NCI-H2029 (cell line): ENCODE measurements at places on chromosomes 12 and 14.

GRCh38 chr14:87111126-87111525 lies 881.9 kb downstream of the GALC start:
- no peak for DNase-seq

GRCh38 chr12:109999983-110000505 lies 814 bp downstream of the ANKRD13A start:
- DNase-seq, result no peak

GRCh38 chr14:64835431-64835830 lies 44.3 kb downstream of the SPTB start:
- no peak for DNase-seq

DNA sequence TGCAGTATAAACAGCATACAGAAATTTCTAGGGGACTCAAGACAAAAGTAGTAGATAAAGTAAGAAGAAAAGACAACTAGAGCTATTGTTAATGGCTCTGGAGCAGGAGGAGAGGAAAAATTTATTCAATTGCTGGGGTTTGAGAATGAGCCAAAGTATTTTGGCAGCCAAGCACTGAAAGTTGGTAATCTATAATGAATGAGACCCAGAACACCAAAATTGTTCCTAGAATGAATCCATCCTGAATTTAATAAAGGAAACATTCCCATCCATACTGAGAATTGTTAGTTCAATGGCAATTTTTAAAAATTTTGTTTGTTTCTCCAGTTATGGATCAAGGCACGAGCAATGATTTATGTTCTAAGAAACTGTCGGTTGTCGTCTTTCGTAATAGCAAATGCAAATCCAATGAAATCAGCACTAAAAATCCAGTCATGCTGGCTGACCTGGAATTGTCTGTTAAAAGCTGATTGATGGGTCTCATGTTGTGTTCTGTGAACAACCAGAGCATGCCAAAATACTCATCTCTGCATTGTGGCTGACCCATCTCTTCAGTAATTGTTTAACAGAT lies 170.9 kb upstream of the LMNTD1 start:
- no peak for DNase-seq

DNA sequence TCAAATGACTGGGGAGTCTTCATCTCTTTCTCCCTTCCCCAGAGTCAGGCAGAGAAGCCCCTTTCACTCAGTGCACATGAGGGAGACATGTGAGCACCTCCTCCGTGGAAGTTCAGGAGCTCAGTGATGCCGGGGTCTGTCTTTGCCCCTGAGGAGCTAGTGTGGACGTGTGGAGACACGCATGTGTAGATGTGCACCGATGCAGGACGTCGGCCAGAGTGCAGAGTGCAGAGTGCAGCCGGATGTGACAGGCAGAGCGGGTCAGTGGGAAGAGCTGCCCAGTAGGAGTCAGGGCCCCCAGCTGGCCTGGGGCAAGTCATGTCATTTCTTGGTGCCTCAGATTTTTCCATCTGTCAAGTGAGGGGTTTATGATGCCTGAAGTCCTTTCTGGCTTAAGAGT lies 20.7 kb downstream of the TSPAN9 start:
- DNase-seq, result no peak

GRCh38 chr14:74133833-74134481 lies 49.2 kb downstream of the LIN52 start:
- no peak for DNase-seq

GRCh38 chr14:75249251-75249957 lies 29.2 kb upstream of the FOS start:
- DNase-seq, result peak; percentile 57

- DNase-seq, result no peak
Observed at GRCh38 chr12:22803725-22804124, 178.8 kb downstream of the ETNK1 start.

DNA sequence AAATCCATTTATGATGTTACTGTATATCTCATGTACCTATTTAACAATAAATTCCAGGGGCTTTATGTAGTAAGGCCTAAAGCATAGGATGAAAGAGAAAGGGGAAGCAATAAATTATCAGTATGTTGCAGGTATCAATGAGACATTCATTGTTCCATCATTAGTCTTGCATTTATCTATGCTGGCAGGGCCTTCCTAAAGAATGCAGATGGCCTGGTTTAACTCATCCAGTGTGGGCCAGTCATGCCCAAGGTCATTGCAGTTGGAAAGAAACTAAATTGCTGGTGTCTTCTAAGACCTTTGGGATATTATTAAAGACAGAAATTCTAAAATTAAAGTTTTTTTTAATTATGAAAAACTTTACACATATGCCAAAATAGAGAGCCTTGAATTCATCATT lies 98.3 kb downstream of the AVPR1A start:
- no peak for DNase-seq

GRCh38 chr12:2487278-2487677 lies 307.5 kb upstream of the FKBP4 start:
- no peak for DNase-seq

GRCh38 chr12:2064071-2064507 lies 11.3 kb downstream of the CACNA1C start:
- DNase-seq, result no peak

DNA sequence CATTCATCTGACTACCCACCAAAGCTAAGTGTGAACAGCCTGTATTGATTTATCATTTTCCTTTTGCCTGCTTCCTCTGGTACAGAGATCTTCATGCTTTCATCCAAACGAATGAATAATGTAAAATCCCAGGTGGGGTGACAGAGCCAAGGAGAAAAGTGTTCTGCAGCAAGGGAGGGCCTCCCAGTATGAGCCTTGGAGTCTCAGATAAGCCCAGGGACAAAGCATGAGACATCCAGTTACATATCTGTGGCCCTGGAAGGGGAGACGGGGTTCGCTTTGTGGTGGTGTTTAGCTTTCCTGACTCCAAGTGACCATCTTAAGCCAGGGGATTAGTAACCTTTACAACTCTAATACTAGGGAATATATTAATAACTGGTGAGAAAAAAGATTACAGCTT lies 177.1 kb downstream of the ETV6 start:
- DNase-seq, result no peak

GRCh38 chr12:14188744-14189143 lies 176.7 kb upstream of the ATF7IP start:
- no peak for DNase-seq

GRCh38 chr12:124686370-124687173 lies 119.2 kb upstream of the NCOR2 start:
- no peak for DNase-seq

DNA sequence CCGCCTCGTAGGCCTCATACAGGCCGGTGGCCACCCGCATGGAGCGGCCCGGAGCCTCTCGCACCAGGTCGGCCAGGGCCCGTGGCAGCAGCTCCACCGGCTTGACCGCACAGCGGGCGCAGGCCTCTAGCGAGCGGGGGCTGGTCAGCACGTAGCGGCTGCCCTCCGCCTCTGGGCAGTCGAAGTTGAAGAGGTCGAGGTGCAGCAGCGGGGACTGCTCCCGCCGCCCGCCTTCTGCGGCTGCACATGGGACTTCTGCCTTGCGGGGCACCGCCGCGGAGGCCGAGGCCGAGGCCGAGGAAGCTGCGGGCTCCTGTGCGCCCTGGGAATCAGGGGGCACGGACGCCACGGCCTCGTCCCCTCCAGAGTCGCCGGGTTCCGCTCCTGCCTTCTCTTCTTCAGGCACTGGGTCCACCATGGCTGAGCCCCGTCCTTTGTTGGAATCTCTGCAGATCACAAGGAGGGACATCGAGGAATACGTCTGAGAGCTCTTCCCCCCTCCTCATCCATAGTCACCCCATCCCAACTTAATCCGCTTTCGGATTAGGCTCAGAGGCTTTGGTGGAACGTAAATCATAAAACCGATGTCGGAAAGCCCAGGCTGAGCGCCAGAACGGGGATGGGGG lies 1.4 kb downstream of the CCDC177 start:
- no peak for DNase-seq

- no peak for DNase-seq
Observed at GRCh38 chr12:9240776-9241175, 32.6 kb upstream of the PZP start.

DNA sequence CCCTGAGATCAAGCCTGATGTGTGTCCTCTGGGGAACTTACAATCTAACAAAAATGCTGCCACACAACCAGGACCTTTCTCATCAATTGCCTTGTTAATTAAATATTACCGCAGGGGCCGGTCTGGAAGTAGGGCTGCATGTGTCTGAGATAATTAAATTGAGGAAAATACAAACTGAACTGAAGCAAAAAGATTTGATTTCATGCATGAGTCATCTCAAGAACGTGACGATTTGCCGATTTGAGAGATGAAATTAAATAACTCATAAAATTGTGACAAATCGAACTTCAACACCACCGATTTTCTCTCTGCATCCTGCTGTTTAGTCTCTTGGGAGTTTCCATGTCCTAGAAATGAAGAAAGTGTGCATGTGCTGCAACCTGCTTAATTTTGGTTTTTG lies 94.6 kb upstream of the DAAM1 start:
- no peak for DNase-seq

DNA sequence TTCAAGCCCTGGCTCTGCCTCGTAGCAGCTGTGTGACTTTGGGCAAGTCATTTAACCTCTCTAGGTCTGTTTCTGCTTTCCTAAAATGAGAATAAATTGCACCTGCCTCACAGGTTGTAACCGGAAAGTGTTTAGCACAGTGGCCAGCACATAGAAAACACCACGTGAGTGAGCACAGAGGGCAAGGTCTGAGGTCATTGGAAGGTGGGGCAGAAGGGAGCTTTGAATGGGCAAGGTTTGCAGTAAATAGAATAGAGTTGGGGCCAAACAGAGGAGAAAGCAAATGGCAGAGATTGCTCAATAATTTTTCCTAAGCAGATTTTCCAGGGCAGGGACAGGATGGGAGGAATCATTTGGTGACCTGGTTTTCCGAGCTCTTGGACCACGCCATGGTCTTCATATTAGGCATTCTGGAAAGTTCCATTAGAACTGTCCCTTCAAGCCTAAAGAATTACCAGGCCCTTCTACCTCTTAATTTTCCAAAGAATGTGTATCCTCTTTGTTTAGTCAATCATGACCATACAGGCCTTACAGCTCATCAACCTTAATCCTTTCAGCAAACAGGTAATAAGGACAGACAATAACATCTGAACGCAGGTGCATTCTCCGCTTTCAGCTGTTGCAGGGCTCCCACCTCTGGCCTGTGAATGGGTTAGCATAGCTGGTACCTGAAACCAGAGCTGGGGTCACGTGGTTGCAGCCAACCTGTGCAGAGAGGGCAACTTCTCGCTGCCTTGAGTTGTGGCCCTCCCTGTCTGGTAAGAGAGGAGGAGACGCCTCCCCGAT lies 53.8 kb downstream of the VWF start:
- DNase-seq, result peak; percentile 91

- no peak for DNase-seq
Observed at GRCh38 chr14:76136476-76137110, 15.1 kb upstream of the GPATCH2L start.
